Fibroblast of villous mesenchyme (primary cell): ENCODE measurements at places on chromosomes 2 and 18. TPM values are rescaled to one million over a fixed set of nuclear protein-coding genes. Genes with fewer than 3 reads are reported as not detected.

- DNase-seq, result peak; percentile 57
These were observed 170.9 kb downstream of the BCL2 start for GRCh38 chr18:63148449-63149301.

DNA sequence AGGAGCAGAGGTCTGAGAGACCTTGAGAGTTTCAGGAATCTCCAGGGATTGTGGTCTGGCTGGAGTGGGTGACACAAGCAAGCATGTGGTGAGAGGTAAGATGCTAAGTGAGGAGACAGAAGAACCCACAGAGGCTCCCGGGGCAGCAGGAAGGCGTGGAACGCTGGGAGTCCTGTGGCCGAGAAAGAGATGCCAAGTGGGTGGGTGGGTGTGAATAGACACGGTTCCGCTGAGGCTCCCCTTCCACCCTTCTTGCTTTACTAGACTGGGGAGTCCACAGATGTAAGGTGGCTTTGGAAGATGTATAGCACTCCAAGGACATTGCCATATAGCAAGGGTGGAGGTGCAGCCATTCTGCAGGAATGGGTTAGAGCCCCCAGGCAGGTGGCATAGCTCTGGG, 4.2 kb downstream of the TEX51 start:
- no peak for DNase-seq

GRCh38 chr18:51151568-51152511, 45.6 kb downstream of the MEX3C start:
- no peak for DNase-seq

DNA sequence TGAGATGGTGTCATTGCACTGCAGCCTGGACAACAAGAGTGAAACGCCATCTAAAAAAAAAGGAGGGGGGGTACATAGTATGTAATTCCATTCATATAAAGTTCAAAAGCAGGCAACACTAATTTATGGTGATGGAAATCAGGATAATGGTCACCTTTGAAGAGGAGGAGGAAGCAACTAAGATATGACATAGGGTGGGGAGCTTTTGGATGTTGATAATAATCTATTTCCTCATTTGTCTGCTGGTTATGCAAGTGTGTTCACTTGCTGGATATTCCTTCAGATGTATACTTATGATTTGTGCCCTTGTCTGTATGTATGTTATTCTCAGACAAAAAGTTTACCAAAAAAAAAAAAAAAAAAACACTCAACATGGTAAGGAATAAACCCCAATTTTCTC, 28.6 kb upstream of the ATIC start:
- no peak for DNase-seq

DNA sequence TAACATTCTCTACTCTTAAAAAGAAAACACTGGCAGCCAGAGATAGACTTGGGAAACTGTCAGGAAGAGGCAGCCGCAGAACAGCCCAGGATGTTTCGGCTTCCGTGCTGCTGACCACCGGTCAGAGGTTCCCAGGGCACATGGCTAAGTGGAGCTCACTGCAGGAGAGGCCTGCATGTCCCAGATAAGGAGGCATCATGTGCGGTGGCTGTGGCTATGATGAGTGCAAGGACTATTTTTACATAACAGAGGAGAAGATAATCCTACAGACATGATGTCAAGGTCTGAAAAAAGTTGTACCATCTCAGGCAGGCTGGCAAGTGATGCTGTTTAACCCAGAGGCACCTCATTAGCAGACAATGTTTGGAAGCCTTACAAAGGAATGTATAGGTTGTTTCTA, 252.3 kb downstream of the CYRIA start:
- DNase-seq, result no peak

DNA sequence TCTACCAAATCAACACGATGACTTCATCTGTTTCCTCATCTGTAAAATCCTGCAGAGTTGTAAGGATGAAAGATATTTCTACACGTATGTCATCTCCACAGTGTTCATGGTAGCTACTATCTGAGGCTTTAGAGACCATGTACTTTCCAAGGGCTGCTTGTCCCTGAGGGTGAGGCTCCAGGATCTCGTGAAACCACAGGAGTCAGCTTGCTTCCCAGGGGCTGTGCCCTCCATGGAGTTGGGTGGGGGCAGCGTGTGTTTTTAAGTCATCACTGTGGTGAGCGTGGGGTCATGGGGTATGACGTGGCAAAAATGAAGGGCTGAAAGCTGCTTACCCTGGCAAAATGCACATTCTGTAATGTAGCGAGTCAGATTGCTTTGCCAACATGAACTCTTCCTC, 81.6 kb downstream of the ASAP2 start:
- DNase-seq, result peak; percentile 92

DNA sequence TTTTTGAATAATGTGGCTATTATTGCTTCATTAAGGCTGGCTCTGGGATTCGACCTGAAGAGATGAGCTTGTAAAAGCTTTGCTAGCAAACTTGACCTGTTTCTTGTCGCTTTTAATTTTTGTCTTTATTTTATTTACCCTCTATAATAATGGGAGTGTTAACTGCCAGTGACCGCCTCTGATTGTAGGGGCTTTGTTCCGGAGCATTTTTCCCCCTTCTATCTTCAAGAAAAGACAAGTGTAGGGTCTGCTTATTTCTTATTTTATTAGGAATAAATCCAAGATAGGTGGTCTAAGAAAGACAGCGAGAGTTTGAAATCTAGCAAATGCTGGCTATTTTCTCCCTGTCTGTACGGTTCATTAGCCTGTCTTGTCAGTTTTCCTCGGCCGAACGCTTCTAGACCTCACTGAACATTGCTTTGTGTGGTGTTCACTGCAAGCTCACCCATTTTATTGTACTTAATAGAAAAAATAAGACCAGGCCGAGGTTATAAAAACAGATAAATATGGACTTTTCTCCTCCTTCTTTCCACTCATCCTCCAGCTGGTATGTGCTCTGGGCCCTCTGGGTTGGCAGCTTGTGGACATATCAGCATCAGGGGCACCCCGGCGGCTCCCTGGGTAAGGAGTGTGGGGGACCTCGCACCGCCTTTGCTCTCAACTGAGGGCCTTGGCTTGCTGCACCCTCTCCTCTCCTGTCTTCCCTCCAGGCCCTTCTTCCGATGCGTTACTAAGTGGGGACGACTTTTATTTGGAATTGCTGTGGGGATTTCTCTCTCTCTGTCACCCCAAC, 8.5 kb downstream of the MEIS1 start:
- DNase-seq, result no peak

- peak; percentile 8 for DNase-seq
These were observed 86.5 kb downstream of the CDCA7 start for GRCh38 chr2:173441222-173441621.

DNA sequence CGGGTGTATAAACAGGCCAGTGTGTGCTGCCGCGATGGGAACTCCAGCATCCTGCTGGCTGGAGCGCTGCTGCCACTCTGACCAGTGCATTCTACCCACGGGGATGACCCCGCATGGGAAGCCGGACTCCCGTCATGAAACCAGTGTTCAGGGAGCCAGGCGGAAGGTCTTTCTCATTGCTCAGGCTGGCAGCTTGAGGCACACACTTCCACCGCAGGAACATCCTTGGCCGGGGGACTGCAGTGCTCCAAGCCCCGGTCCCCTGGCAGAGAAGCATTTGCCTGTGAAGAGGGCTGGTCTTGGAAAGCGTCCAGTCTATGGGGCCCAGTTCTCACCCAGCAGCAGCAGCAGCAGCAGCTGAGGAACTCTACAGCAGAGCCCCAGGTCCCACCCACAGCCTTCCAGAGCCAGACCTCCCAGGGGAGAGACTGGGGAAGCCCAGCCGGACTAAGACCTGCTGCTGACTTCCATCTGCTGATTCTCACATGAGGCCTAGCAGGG, 235.9 kb downstream of the KLHL29 start:
- peak; percentile 59 for DNase-seq

- no peak for DNase-seq
These were observed 82.5 kb upstream of the PKDCC start for GRCh38 chr2:41965173-41965908.

- no peak for DNase-seq
These were observed 4.4 kb upstream of the SLC30A6 start for GRCh38 chr2:32161296-32161695.

DNA sequence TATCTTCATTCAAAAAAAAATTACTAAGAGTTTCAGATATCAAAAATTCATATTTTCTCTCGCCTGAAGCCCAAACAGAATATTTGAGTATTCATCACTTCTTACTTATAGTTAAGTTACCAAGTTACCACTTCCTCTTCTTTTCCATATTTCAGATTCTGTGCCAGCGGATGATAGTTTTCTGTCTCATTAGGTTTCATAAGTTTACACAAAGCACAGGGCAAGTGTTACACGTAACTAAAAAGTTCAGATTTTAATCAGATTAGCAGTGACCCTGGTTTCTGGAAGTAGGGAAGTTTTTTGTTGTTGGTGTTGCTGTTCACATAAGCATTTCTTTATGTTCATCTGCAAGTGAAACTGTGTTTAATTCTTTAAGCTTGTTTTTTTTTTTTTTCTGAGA, 10.2 kb downstream of the AFTPH start:
- DNase-seq, result peak; percentile 9

DNA sequence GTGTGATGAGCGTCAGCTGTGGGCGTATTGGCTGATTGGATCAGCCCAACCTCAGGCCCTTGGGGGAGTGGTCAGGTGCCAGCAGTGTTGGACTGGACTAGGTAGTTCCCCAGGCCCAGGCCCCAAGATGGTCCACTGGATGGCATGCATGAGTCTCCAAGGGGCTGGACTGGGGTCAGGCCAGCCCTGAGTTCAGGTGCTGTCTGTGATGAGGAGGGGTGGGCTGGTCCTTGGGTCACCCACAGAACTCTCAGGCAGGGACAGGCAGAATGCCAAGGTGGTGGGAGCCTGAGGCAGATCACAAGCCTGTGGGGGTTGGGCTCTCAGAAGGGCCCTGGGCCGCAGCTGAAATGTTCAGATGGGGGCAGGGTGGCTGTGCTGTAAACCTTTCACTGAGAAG, 59.5 kb upstream of the THUMPD2 start:
- DNase-seq, result no peak

DNA sequence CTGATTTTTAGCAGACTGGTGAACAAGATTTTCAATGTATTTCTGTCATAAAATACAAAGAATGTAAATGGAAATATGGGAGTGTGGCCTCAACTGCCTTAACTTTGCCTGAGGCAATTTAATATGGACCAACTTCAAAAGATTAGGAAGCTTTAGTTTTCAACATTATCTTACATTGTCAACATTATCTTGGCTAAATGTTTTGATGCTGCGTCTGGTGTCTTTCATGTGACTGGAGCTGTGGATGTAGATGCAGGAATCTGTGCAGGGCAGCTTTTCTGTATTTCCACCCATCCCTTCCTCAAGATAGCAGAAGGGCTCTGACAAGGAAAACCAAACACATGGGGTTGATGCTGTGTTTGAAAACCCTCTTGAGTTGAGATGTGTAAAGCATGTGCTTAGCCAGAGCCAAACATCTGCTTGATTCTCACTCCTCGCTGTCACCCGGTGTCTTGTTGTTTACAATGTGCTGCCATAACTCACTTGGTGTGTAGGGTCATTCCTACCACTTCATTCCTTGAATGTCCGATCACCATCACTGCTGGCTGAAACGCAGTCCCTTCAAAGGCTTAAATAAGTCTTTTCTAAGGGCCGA, 33.0 kb downstream of the COPS8 start:
- peak; percentile 75 for DNase-seq

- DNase-seq, result no peak
These were observed 757.7 kb downstream of the KCNJ3 start for GRCh38 chr2:155456222-155456621.

DNA sequence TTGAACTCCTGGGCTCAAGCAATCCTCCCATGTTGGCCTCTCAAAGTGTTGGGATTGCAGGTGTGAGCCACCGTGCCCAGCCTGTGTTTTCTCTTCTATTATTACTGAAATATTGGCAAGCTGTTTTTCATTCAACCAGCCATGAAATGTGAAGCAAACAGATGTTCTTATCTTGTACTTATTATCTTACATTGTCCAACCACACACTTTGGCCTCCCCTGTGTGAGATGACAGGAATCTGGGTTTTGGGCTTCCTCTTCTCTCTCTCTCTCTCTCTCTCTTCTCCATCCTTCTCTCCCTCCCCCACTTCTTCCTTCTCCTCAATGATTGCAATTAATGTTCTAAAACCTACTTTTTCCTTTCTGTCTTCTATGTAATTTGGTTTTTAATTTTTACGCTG, 33.1 kb downstream of the RAMP1 start:
- DNase-seq, result no peak

GRCh38 chr2:43317680-43318079, 91.3 kb upstream of the ZFP36L2 start:
- DNase-seq, result no peak

DNA sequence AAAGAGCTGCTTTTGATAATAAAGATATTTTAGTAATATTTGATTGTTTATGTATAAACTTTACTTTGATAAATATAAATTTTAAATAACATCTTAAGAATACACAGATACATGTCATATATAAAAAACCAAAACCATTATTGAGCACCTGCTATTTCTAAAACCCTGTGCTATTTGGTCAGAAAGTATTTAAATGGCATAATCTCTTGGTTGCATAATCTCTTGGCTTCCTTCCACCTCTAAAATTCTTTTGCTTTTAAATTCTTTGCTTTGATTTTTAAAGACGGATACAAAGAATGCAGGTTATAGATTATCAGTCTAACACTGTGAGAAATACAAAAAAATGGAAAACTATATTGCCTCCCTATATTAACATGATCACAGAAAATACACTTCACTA, 36.9 kb downstream of the ACMSD start:
- DNase-seq, result peak; percentile 4

GRCh38 chr2:32453242-32454062, 96.6 kb downstream of the BIRC6 start:
- peak; percentile 32 for DNase-seq

- no peak for DNase-seq
These were observed 138.5 kb downstream of the MTX2 start for GRCh38 chr2:176407706-176408105.

DNA sequence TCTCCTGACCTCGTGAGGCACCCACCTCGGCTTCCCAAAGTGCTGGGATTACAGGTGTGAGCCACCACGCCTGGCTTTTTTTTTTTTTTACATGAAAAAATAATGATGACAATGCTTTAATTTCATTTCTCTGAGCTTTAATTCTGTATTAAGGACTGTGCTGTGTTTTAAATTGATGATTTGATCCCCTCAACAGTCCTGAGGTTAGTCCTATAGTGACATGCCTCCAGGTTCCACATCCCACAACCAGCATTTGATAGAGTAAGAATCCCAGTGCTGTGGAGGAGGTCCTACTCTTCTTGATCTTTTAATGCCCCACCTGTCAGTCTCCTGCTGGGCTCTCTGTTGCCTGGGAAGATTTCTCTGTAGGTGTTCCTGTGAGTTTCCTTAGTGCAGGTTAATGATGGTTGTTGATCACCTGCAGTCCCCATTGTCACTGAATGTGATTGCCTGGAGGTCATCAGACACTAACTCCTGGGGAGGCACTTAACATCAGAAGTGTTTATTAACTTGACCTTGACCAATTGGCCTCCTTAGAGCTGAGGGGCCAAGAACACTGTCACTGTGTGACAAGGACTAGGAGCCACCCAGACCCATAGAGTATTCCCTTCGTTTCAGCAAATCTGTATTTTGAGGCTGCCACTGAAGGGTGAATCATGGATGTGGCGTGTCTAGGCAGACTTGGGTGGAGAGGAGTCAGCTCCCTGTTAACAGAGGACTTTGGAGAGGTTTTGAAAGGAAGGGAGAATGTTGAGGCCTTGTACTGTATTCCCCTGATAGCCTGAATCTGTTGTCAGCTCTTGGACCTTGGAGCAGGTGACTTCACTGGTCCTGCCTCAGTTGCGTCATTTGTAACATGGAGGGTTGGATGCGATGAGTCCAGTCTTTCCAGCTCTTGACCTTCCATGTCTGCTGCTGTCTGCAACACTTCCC, 11.5 kb downstream of the ASAP2 start:
- DNase-seq, result no peak

GRCh38 chr2:98669675-98670074, 61.3 kb downstream of the MGAT4A start:
- DNase-seq, result no peak

The COL5A2 gene
- 693 and 717 TPM in 2 replicates for total RNA-seq

The UPP2 gene
- not detected in 2 replicates for total RNA-seq

The VPS4B gene
- total RNA-seq, result 32.2 and 47.5 TPM in 2 replicates
